Fibroblast of skin of left biceps (primary cell): ENCODE measurements at places on chromosomes 1 and 21.

- DNase-seq = no peak
Measured at GRCh38 chr21:36705679-36706481, 7.0 kb downstream of the SIM2 start.

GRCh38 chr1:25810341-25811299, 9.1 kb upstream of the MTFR1L start:
- no peak for DNase-seq

- no peak for DNase-seq
Measured at GRCh38 chr1:210237479-210237878, 4.9 kb downstream of the SERTAD4 start.

DNA sequence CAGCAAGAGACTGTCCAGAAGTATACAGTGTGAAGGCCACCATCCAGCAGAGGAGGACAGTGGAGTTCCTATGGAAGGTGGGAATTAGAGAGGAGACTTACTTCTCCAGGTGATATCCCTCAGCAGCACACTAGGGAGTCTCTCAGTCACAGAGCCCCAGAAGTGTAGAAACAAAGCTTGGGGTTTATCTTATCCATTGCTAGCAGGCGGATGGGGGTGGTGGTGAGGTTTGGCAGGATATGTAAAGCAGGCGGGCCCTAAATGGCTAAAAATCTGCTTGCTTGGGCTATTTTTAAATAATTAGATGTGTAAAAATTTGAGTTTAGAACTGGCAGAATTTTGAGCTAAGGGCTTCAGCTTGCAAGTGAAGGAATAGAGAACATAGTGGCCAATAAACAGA, 50.1 kb upstream of the RGS18 start:
- no peak for DNase-seq

GRCh38 chr1:84823991-84824390, 69.0 kb downstream of the LPAR3 start:
- DNase-seq = no peak

DNA sequence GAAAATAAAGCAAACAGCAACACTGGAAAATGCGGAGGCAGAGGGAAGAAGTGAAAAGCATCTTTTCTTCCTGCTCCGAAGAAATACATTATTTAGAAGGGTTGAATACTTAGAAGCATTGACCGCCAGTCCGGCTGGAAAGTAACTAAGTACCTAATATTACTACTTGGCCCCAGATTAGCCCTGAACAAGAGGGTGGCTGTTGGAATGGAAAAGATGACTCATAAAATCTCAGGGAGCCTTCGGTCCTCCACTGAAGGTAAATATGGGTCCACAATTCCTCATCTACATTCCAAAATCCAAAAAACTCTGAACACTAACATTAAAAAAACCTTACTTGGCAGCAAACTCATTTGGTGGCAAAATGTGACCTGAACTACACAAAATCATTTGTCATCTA, 40.1 kb downstream of the BCAR3 start:
- DNase-seq = no peak

- no peak for DNase-seq
Measured at GRCh38 chr1:183293241-183293640, 107.2 kb downstream of the LAMC2 start.

- DNase-seq = no peak
Measured at GRCh38 chr1:169601096-169601881, 15.0 kb upstream of the F5 start.

DNA sequence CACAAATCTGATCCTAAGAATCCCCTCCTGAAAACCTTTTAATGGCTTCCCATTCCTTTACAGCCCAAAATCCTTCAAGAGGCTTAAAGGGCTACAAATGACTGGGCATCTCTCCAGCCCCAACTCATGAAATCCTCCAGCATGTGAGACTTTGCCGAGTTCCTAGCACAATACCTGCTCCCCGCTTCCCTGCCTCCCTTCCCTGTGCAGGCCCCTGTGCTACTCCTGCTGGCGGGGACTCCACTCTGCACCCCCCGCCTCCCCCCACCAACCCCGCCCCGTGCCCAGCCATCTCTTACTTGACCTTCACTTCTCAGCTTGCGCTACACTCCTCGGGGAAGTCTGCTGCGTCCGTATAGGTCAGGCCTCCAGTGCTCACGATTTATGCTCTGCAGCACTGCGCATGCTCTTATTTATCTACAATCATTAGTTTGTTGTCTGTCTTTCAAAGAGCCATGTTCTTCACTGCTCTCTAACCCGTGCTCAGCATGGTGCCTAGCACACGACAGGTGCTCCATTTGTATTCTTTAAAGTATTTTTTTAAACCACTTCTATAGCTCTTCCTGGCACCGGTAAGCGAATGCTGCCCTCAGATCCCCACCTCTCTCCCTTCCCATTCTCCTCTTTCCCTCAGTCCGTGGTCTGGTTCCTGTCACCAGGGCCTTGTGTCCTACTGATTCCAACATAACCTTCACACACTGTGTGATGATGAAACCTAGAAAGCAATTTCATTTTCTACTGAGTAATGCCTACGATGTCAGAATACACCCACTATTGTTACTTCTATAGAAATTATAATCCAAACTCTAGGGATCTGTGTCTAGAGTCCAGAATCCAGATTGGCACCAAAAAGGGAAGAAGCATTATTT, 37.5 kb upstream of the PLA2G2C start:
- no peak for DNase-seq

DNA sequence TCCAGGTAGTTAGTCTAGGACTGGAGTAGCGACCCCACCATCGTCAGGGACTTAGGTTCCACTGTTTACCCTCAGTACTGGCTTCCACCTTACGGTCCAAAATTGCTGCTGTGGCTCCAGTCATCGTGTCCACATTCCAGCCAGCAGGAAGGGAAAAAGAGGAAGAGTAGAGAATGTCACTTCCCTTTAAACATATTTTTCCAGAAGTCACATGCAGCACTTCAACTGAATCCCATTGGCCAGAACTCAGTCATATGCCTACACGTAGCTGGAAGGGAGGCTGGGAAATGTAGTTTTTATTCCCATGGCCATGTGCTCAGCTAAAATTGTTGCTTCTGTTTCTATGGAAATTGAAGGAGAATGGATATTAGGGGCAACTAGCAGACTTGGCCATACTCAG, 84.1 kb upstream of the SELENON start:
- DNase-seq = no peak

DNA sequence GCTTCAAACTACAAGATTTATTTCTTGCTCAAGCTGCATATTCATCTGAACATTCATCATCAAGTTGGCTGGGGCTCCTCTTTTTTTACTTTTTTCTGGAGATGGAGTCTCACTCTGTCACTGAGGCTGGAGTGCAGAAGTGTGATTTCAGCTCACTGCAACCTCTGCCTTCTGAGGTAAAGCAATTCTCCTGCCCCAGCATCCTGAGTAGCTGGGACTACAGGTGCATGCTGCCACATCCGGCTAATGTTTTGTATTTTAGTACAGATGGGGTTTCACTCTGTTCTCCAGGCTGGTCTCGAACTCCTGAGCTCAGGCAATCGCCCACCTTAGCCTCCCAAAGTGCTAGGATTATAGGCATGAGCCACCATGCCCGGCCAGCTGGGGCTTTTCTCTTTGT, 88.3 kb upstream of the C1orf105 start:
- DNase-seq = no peak

- DNase-seq = no peak
Measured at GRCh38 chr1:22255341-22256212, 112.7 kb upstream of the WNT4 start.

DNA sequence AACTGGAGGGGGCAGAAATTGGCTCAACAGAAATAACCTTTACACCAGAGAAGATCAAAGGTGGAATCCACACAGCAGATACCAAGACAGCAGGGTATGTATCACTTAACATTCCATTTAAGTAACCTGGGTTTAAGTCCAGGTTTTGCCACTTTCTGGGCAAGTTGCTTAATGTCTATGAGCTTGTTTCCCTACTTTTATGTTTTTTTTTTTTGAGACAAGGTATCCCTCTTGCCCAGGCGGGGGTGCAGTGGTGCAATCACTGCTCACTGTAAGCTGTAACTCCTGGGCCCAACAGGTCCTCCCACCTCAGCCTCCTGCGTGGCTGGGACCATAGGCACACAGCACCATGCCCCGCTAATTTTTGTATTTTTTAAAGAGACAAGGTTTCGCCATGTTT, 2.2 kb downstream of the RTCA start:
- DNase-seq = no peak

GRCh38 chr1:169959686-169960085, 66.0 kb upstream of the SCYL3 start:
- no peak for DNase-seq

DNA sequence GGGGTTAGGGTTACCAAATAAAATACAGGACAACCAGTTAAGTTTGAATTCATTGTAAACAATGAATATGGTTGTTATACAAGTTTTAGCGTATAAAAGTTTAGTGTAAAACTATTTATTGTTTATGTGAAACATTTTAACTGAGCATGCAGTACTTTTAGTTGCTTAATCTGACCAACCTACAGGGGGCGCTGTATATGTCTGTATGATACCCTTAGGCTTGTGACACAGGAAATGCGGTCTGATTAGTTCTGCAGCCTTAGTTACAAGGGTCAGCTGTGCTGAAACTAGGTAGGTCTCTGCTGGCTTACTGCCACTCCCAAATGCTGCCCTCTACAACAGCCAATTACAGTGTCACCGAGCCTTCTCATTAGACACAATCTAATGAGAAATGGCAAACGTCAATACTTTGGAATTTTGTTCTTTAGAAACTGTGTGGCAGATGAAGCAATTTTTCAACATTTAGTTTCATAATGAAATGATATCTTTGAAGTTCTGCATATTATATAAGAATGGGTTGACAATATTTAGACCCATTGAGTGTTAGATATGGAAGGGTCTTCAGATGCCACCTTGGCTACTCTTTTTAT, 56.2 kb downstream of the NTNG1 start:
- no peak for DNase-seq

- DNase-seq = no peak
Measured at GRCh38 chr1:214332946-214333798, 52.2 kb downstream of the SMYD2 start.

DNA sequence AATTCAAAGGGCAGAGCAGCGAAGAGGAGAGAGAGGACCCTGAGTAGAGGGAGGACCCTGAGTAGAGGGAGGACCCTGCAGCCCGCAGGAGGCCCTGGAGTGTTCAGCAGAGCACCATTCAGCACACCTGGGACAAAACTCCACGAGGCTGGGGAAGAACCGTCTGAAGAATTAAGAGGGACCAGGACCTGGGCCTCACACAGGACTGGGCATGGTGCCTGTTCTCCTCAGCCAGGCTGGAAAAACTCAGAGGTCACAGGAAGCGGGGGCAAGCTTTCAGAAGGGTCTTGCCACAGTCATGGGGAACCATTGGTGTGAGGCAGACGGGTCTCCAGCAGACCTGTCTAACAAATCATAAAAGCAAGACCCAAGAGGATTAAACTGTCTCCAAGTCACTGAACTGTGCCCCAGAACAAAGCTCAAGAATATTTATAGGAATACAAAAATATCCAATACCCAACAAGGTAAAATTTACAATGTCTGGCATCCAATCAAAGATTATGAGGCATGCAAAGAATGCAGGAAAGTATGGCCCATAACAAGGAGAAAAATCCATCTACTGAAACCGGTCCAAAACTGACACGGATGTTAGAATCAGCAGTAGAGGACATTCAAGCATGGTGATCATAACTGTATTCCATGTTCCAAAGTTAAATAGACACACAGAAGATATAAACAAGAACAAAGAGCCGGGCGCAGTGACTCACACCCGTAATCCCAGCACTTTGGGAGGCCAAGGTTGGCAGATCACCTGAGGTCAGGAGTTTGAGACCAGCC, 30.6 kb downstream of the MORN1 start:
- peak; percentile 12 for DNase-seq

- no peak for DNase-seq
Measured at GRCh38 chr1:18836654-18837053, 22.8 kb downstream of the TAS1R2 start.

DNA sequence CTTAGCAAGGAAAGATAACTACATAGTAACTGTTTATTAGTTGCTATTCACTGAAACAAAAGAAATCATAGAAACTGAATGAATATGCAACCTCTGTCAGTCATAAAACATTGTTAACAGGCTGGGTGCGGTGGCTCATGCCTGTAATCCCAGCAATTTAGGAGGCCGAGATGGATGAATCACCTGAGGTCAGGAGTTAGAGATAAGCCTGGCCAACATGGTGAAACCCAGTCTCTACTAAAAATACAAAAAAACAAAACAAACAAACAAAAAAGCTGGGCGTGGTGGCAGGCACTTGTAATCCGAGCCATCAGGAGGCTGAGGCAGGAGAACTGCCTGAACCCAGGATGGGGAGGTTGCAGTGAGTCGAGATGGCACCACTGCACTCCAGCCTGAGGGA, 44.1 kb downstream of the CRB1 start:
- no peak for DNase-seq

DNA sequence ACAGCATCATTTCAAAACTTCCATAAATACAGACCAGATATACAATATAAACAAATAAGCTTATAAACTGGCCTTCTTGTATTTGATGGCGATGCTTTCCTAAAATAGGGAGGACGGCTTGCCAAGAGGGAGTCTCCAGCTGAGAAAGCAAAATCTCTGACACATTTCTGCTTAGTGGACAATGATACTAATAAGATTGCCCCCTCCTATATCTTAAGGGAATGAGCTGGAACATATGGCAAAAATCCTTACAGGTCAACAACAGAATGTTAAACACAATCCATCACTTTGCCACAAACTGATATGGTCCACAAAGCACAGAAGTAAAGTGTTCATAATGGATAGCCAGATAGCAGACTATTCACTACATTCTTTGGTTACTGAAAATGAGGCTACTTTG, 7.1 kb upstream of the GADD45A start:
- no peak for DNase-seq

DNA sequence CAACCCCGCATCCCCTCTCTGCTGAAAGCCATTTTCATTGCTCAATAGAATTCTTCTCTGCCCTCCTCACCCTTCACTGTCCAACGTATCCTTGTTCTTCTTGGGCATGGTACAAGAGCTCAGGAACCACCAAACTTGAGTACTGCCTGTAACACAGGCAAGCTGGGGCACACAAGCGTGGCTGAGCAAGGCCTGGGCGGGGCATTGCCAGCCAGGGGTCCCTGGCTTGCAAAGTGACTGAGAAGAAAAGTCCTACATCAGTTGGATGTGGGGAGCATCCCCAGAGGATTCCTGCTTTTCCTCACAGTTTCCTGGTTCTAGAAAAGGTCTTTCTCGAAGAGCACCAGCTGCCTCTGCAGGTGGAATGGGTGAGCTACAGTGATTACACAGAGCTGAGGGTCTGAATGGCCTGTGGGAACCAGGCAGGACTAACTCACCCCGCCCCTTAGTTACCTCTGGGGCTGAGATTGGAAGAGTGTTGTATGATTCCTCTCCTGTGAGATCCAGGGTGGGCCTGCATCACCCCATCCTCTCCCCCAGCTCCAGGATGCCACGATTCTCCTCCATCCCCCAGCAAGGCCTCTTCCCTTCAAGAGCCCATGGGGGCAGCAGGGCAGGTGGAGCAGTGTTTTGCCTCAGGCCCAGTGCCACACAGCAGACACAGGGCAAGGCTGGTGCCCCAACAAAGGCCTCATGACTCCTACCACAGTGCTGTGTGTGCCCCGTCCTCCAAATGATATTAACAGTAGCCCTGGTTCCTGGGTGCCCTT, 121.9 kb downstream of the MATN1 start:
- no peak for DNase-seq

DNA sequence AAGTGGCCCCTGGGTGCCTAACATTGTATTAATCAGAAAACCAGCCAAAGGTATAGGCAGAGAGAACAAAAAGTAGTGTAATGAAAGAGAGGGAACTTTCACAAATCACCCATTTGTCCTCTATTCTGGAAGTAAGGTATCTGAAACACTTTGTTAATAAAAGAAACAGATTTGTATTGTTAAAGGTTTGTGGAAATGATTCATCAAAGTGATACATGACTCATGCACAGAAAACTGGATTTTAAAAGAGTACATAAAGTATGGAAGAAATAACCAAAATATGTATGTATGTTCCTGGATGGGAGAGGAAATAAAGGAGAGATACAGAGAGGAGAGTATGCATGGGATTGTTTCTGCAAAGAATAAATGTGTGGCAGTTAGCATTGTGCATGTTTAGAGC, 126.8 kb downstream of the RGS21 start:
- no peak for DNase-seq
